ENCODE measurements at places on chromosomes 5 and 9.

DNA sequence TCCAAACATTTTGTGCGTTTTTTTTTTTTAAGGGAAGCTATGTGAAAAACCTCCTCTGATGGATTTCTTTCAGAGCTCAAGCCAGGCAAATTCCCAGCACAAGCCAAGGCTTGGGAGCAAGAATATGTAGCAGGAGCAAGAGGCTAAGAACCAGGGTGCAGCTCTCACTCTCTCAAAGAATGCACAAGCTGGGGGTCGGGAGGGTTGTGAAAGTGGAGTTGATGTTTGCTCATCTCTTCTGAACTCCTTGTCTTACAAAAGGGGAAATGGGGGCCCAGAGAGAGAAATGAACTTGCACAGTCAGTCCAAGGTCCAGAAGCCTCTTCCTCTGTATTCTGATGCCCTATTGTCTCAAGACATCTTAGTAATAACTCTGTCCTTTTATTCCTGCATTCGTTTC is 7.7 kb upstream of the TRAF1 start:
- peak; percentile 34 for DNase-seq

- DNase-seq = no peak
Measured at GRCh38 chr9:135830496-135830895, 76.8 kb downstream of the CAMSAP1 start.

DNA sequence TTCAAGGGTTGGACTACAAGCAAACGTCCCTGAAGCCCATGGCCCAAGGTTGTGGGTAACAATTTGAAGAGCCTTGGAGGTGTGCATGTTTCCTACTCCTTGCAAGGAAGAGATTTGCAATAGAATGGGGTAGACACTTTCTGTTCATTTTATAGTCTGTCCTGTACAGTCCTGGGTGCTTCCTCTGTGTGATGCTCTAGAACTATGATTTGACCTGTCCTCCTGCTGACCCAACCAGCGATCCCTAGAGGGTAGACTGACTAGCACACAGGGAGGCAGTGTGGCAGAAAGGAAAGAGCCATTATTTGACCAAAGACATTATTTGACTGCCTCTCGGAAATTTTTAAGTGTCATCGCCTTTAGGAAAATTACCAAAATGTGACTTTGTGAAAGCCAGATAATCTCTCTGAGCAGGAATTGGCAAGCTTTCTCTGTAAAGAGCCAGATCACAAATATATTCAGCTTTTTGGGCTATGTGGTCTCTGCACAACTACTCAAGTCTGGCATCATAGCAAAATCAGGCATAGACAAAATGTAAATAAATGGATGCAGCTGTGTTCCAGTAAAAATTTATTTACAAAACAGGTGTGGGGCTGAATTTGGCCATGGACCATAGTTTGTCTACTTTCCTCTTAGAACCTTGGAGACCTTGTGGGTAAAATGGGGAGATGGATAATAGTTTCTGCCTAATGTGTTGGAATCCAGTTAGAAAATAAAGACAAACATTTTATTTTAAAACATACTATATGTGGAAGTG is 106.8 kb downstream of the DMRT2 start:
- no peak for DNase-seq

DNA sequence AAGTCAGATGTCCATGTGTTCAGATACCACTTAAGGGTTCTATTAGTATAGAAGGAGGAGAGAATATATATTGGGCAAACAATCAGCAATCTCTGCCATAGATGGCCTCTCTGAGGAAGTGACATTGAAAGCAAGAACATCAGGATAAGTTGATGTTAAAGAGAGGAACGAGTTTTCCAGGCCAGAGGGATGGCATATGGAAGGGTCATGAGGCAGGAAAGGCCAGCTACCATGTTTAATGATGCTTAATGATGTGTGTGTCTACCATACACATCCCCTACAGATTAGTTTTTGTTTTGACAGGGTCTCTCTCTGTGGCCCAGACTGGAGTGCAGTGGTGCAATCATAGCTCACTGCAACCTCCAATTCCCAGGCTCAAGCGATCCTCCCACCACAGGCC is 63.0 kb downstream of the PTTG1 start:
- DNase-seq = no peak

GRCh38 chr9:21576331-21577189 is 94.4 kb upstream of the IFNE start:
- DNase-seq = no peak

DNA sequence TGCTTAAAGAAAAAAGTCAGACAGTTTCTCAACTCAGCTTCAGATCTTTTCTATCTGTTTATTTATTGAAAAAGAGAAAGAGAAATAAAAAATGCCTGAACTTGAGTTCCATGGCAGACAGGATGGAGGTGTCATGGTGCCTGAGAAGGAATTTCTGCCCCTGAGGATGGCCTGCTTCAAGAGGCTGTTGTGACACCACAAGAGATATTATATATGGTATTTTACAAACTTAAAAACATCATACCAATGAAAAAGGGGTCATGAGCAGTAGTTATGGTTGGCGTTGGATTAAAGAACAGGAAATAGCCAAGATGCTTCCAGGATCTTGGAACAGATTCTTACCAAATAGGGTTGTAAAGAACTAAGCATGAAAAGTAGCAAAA is 344.6 kb downstream of the GLIS3 start:
- DNase-seq = no peak

- no peak for DNase-seq
Measured at GRCh38 chr5:139177809-139178588, 20.2 kb downstream of the SIL1 start.

- DNase-seq = no peak
Measured at GRCh38 chr5:160492565-160492964, 70.9 kb downstream of the PTTG1 start.

DNA sequence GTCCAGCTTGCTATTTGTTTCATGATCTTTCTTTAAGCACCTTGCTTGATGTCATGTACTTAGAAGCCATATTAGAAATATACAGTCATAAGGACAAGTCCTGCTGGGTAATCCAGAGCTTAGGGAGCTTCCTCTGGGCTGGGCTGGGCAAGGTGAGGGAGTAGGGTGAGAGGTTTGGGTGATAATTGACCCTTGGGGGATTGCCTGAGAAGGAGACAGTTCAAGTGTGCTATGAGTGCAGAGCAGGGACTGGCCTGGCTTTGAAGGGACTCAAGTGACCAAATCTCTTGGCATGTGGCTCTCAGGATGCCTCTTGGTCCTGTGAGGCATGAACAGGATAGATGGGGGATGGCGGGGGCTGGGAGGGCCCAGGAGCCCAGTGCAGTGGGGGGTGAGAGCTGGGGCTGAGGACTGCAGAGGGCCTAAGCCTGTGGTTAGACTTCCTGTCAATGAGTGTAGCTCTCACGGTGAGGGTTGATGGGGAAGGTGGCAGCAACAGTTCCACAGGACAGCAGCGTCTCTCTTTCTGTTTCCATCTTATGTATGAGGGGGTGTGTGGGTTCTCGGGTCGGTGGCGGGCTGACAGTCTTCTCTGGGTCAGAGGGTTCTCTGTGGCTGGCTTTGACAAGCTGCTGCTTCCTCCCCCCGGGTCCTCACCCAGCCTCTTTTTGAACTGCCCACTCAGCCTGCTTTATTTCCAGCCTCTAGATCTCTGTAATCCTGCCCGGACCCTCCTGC is 53.5 kb downstream of the RGS3 start:
- DNase-seq = no peak

DNA sequence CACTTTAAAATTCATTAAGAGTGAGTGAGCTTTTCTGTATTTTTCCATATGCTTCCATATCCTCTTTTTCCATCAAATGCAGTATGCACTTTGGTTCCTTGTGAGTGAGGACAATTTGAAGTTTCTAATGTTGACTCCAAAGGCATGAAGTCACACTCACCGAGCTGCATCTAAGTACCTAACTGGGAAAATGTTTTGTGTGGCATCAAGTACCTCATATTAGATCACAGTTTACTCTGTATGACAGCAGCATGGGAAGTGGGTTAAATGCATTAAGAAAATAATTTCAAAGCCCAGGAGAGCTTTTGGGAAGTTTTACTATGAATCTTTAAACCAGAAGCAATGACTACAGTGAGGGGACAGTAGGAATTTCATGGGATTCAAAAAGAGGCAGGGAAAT is 207.0 kb downstream of the EFNA5 start:
- DNase-seq = no peak

- DNase-seq = no peak
Measured at GRCh38 chr9:137611623-137612609, 6.4 kb downstream of the ARRDC1 start.

GRCh38 chr9:86668488-86668887 is 278.8 kb downstream of the GAS1 start:
- DNase-seq = no peak

GRCh38 chr5:145393426-145393825 is 441.7 kb downstream of the PRELID2 start:
- no peak for DNase-seq

DNA sequence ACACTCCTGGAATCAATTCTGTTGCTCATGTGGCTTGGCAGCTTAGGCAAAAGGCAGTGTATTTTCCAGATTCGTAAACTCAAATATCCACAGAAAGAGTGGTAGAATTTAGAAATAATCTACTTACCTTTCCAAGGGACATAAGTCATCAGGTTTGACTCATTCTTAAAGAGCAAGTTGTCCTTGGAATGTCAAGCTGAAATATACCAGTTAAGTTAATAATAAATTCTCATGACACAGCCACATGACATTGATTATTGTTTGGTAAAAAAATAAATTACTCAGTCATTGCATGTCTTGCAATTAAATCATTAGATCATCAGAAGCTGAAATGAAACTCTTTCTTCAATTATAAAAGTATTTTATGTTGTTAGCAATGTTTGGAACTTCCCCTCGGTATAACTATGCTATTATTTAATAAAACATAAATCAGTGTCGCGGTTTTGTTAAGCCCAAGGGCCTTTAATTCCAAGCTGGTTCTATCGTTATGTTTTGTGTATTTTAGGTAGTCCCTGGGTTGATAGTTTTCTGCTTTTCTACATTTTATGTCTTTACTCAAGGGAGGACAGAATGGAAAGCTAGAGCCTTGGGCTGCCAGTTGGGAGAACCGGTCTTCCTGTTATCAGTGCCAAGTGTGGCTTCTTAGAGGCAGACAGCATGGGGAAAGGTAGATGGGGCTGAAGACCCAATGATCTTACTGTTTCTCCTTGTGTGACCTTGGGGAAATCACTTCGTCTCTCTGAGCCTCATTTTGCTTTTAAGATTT is 79.3 kb upstream of the PRLR start:
- no peak for DNase-seq

DNA sequence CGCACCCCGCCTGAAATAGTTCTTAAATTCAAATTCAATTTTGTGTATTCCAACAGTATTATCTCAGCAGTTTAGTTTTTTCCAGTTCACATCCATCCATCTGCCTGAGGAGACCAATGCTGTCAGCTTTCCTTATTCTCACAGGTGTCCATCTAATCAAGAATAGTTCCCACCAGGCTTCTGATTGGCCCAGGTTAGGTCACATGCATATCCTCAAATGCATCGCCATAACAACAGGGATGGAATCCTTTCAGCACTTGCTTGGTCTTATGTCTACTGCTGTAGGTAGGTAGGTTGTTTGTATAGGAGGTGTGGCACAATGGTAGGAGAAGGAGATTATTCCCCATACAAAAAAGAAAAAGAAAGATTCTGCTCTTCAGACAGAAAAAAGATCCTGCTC is 91.2 kb downstream of the UBE2R2 start:
- DNase-seq = no peak

- DNase-seq = no peak
Measured at GRCh38 chr5:150694612-150695011, 6.2 kb downstream of the RBM22 start.

DNA sequence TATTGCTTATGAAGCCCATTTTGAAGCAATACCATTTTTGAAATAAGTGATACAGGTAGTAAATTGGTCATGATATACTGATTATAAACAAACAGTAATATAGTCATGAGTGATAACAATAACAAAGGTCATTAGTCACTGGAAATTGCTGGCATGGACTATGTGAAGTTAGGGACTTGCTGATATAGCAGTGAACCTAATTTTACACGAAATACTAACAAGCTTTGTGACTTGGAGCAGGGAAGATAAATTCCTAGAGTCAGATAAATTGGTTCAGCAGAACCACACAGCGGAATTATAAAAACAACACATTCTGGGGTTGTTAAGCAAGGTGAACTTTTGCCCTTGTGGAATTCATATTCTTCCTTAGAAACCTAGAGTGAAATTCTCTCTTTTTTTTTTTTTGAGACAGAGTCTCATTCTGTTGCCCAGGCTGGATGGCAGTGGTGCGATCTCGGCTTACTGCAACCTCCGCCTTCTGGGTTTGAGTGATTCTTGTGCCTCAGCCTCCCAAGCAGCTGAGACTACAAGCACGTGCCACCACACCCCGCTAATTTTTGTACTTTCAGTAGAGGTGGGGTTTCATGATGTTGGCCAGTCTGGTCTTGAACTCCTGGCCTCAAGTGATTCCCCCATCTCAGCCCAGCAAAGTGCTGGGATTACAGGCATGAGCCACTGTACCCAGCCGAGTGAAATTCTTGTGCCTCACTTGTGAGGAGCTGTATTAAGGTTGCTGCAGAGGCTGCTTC is 6.0 kb downstream of the UGCG start:
- DNase-seq = no peak

- DNase-seq = no peak
Measured at GRCh38 chr5:84370176-84370575, 14.5 kb downstream of the EDIL3 start.

DNA sequence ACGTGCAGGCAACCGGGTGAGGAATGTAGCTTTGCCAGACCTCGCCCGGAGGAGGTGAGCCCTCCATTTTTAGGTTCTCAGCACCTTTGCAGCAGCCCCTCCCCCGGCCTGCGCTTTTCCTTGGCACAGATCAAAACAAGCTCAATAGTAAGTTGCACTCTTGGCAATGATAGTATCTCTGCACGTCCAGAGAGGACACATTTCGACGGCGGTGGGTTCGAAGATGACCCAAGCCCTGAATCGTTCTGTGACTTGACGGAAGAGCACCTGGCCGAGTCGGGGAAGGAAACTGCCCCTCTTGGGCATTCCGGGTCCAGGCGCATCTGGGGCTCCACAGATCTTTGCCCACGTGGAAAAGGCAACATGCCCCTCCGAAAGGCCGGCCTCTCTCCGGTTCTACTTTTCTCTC is 904 bp downstream of the GDNF start:
- DNase-seq = no peak

DNA sequence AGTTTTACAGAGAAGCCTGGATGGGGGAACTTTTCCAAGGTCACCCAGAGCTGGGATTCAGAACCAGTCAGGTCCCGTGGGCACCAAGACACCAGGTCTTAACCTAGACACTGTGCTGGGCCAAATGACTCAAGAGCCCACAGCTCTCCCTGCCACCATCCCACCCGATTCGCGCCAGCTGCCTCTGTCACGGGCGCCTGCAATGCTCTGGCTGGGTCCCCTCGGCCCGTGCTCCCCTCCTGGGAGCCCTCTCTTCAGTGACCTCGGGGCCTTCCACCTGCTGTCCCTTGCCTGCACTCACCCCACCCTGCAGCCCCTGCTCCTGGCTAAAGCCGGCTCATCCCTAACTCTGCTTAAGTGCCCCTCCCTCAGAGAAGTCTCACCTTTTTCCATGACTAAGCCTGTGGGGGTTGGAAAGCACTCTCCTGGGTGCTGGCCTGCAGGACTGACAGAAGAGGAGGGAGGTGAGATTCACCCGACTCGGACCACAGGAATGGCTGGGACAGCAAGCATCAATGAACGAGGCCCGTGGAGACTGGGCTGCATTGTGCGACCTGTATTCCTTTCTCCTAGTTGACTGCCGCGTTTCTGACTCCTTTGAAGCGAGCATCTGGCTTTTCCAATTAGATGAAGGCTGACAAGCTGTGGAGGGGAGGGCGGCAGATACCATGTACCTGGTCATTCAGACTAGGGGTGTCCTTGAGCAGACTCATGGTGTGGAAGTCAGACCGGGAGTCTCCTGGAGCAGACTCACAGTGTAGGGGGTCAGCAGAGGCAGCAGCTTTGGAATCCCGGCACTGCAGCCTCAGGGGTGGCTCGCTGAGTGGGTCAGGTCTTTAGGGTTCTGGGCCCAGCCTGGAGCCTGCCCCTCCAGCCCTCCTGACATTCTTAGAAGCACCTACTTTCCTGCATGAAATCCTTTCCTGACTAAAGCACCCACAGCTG is 5.8 kb upstream of the IL4 start:
- no peak for DNase-seq

Data from SIG-M5 (cell line).